ENCODE measurements at places on chromosomes 16 and 17.

DNA sequence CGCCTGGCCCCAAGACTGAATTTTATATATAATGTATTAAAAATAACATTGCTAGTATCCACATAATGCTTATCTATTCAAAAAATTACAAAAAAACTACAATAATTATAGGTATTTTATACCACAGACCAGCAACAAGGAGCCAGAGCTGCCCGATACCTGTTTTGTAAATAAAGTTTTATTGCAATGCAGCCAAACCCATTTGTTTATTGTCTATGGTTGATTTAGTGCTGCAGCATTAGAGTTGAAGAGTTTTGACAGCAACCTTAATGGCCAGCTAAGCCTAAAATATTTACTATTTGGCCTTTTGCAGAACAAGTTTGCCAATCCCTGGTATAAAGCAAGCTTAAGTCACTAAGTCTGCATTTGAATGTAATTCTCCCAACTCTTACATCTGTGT, 5.6 kb downstream of the MEIOC start:
- DNase-seq = no peak

DNA sequence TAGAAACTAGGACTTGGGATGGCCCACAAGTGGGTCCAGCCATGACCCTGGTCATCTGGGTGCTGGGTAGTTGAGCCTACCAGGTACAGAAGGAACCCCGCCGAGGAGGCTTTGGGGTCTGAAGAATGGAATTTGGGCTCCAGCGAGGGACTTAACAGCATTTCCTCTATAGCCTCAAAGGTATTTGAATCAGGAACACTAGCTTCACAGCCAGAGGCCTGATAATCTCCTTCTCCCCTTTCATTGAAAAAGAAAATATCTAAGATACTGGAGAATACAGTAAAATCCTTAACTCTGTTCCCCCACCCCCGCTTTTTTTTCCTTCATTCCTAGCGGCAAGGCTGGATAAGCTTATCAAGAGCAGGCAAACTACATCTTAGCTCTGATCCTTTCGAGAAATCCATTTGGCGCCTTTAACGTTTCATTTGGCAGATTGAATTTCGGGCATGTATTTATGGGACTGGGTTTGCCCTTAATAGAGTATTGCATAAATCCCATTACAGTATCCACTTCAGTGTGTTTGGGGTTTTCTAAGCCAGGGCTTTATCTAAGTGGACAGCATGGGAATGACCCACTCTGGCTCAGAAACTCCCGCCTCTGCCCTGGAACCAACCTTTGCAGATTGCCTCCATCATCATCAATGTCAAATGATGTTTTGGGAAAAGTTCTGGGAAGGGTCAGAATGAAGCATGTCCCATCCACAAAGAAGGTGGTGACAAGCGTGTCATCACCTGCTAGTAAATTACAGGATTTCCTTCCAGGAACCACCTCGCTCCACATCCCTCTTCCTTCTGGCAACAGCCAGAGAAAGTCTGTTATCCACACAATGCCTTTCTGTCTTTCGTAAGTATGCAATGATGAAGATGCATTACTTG, 36.9 kb downstream of the XYLT1 start:
- no peak for DNase-seq

DNA sequence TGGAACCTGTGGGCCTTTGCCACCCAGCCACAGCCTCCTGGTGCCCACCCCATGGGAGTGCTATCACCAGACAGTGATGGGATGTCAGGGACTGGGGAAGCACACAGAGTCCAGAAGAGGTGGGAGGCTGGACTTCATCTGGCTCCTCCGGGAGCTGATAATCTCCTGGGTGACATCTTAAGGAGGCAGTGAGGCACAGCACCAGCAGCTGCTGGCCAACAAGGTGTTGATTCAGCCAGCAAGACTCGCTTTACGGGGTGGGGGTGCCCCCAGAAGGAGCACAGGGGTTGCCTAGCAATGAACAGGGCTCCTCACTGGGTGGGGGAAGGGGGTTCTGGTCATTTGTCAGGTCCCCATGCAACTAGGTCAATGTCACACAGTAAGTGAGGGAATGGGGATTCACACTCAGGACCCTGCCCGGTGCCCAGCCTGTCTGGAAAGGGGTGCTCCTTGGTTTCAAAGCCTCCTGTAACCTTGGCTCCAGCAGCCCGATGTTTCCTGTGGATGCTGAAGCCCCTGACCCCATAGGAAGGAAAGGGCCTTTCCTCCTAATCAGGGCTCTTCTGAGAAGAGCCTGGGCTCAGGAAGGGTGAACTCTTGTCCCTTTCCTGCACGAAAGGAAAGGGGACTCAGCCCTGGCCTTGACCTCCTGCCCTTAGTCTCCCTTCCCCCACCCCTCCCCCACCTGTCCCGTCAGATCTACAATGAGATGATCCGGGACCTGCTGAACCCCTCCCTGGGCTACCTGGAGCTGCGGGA, 17.7 kb downstream of the KIF19 start:
- DNase-seq = no peak

GRCh38 chr17:79220201-79220712, 145.6 kb downstream of the ENGASE start:
- DNase-seq = no peak

DNA sequence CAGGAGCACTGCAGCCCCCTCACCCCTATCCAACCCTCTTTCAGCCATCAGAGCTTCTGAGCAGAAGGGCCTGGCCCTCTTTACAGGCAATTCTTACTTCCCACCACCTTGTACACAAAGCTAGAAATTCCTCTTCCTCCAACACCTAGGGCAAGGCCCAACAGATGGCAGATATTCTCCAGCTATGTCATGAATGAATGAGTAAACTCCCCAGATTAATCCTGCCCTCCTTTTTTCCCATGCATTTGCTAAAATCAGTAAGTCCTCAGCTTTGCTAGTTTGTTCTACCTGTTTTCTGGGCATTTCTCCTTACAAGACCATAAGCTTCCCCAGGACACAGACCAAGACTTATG, 20.4 kb upstream of the MRPS23 start:
- DNase-seq = no peak

- DNase-seq = no peak
Observed at GRCh38 chr17:2412561-2413021, 11.7 kb upstream of the MNT start.

DNA sequence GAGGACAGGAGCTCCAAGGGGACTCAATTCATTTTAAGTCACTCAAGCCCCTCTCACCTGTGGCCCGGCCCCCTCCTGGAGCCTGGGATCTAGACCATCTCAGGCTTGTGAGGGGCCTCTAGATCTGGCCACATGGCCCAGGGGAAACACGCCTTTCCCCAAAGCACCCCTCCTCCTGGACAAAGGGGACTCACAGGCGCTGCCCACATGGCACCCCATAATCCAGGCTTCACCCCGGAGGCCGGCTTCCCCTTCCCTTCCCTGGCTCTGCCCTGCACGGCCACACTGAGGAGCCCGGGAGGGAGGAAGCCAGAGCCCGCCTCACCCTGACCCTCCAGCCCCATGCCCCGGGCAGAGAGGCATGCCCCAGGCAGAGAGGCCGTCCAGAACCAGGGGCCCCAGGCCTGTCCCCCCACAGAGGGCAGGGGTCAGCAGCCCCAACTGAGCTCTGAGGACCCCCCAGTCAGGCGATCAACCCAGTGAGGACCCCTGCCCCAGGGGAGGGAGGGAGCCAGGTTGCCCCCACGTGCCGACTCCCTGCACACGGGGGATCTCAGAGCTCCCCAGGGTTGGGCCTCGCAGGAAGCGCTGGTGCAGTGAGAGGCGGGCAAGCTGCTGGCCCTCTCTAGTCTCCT, 10.9 kb downstream of the HS3ST6 start:
- DNase-seq = no peak

- DNase-seq = no peak
Observed at GRCh38 chr16:5903832-5904231, 806.2 kb upstream of the EEF2KMT start.

Measured in coronary artery (tissue), 2 donors.